ENCODE measurements at places on chromosomes 13 and 19.

- DNase-seq = no peak
Observed at GRCh38 chr13:113417836-113418721, 35.2 kb downstream of the ADPRHL1 start.

DNA sequence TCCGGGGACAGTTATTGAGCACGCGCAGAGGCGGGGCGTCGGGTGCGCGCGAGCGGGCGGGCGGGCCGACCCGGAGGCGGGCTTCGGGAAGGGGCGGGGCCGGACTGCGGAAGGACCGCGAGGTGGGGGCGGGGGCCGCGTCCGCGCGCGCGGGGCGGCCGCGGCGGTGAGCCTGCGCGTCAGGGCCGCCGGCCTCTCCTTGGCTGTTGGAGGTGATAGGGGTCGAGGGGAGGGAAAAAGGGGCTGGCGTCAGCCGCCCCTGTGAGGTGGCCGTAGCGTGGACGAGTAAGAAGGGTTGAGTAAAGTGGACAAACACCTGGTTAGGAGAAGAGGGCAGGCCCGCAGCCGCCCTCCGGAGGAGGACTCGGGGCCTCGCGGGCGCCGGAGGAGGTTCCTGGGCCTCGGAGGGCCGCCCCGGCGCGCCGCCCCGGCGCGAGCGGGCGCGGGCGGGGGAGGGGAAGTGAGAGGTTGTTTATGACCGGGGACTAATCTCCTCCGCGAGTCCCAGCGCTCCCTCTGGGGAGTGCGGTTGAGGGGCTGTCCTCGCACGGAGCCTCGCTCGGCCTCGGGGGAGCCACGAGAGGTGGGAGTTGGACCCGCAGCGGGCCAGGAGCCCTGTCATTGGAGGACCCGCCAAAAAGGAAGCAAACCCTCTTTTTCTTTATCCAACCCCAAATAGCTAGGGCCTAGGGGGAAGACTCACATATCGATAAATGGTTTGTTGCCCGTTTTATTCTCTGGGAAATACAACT, 547 bp upstream of the INTS6 start:
- peak; percentile 67 for DNase-seq

GRCh38 chr13:59906413-59907049, 257.2 kb downstream of the DIAPH3 start:
- DNase-seq = no peak

GRCh38 chr13:97441368-97441767, 7.4 kb downstream of the RAP2A start:
- DNase-seq = no peak

DNA sequence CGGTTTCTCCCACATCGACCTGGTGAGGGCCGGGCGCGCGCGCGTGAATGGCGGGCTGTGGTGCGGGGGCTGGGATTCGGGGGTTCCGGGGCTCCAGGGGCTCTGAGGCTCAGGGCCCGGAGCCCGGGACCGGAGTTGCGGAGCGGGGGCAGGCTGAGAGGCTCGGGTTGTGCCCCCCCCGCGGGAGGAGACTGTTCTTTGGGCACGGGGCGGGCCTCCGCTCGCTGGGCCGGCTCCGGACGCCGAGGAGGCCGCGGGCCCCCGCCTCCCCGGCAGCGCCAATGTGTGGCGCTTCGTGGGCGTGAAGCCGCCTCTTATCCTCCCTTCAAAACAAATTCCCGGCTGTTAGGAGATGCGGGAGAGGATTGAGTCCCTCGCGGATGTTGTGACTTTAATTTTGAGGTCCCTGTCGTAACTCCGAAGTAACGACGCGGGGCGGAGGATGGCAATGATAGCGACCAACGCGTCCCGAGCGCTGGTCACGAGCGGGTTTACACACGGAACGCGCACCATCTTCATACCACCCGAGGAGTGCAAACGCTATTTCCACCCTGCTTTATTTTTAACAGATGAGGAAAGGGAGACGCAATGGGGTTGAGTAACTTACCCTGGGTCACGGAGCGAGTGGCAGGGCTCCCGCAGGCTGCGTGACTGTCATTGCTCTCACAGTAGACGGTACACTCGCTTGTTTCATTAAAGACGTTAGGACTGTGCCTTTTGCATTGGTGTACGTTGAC, 536 bp downstream of the UBA2 start:
- DNase-seq = peak; percentile 15

DNA sequence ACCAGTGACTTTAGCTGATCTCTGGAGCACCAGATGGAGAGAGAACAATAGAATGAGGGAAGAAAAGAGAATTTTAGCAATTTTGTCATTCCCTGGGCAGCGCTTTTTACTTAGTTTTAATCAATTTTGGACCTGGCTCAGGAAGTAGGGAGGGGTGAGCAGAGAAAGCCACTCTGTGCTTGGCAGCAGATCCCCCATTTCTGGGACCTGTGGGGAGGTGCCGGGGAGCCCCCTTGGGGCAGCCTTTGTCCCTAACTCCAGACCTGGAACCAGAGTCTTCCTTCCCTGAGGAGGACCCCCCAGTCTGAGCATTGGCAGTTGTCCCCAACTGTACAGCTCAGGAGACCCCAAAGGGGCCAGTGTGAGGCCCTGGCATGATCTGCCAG, 10.5 kb downstream of the LYL1 start:
- DNase-seq = no peak

DNA sequence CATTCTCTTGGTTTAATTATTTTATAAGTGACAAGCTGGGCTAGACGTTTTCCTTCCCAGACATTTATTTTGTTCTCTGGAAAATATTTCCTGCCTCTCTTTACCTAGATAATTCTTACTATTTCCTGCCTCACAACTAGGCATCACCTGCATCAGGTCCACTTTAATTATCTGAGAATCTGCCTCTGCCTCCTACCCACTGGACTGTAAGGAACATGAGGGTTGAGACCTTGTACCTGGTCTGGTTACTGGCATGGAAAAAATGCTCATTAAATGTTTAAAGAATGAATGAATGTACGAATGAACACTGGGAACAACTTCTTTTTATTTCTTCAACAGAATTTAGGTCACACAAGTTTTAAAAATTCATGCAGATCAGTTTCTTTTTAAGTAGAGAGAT, 13.4 kb upstream of the METTL21C start:
- DNase-seq = no peak

GRCh38 chr13:47120282-47120681, 223.4 kb upstream of the HTR2A start:
- DNase-seq = no peak

GRCh38 chr13:59318320-59318930, 845.3 kb downstream of the DIAPH3 start:
- peak; percentile 76 for DNase-seq

- DNase-seq = no peak
Observed at GRCh38 chr13:51303882-51304281, 35.6 kb upstream of the SERPINE3 start.

DNA sequence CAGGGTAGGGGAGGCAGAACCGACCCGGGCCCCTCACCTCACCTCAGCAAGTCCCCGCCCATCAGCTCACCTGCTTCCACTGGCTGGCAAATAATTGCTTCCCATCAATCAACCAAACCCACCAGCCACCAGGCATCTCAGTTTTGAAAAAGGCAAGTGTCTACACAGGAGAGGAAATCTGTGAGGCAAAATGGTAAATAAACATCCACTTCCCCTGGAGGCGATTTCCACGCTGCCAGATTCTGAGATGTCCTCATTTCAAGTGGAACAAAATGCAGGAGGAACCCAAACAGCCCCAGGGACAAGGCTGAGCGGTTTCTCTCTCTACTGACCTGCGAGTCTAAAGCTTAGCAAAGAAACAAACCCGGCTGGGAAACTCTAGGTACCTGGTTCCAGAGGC, 117.5 kb downstream of the CRYL1 start:
- no peak for DNase-seq

- no peak for DNase-seq
Observed at GRCh38 chr19:30682146-30682998, 310.2 kb downstream of the ZNF536 start.

- DNase-seq = no peak
Observed at GRCh38 chr19:929203-929890, 3.5 kb downstream of the ARID3A start.

GRCh38 chr19:47260476-47260875, 4.2 kb downstream of the CCDC9 start:
- DNase-seq = no peak

DNA sequence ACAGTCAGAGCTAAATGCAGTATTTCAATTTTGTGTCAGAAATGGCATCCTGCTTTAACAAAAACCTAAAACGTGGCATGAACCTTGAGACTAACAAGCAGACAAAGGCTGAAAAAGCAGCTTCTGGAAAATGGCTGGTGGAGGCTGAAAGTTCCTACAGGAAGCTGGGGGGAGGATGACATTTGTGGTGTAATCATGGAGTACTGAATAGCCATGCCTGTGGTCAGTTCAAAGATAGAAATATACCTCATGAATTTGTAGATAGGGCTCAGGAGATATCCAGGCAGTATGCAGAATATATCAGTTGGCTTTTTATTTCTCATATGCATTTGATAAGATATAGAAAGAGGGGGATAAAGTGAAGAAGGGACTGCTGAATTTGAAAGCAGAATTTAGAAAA, 181.7 kb downstream of the UQCRFS1 start:
- no peak for DNase-seq

DNA sequence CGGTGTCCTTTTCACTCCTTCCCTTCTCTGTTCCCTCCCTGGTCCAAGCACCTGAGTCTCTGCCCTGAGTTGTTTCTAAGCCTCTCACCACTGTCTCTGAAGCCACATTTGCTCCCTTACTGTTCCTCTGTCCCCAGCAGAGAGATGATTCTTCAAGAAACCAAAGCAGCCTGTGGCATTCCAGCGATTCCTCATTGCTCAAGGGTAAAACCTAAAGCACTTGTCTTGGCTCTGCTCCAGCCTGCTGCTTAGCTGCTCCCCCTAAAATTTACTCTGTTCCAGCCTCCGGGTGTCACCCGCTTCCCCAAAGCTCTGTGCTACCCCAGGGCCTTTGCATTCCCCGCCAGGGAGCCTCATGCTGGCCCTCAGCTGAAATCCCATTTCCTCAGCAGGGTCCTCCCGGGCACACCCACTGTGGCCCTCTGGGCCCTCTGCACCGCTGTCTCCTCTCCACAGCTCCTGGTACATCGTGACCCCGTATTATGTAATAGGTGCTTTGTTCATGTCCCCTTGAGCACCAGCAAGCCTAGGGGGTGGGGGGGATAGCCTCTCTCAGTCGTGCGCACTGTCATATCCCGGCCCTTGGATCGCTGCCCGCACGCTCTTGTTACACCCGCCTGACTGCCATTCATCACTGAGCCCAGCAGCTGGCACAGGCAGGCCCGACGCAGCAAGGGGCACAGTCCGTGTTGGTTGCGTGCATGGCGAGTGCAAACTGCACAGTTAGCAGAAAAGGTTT, 15.8 kb downstream of the TECR start:
- DNase-seq = peak; percentile 98

GRCh38 chr13:109100705-109101304, 471.4 kb downstream of the MYO16 start:
- DNase-seq = no peak

DNA sequence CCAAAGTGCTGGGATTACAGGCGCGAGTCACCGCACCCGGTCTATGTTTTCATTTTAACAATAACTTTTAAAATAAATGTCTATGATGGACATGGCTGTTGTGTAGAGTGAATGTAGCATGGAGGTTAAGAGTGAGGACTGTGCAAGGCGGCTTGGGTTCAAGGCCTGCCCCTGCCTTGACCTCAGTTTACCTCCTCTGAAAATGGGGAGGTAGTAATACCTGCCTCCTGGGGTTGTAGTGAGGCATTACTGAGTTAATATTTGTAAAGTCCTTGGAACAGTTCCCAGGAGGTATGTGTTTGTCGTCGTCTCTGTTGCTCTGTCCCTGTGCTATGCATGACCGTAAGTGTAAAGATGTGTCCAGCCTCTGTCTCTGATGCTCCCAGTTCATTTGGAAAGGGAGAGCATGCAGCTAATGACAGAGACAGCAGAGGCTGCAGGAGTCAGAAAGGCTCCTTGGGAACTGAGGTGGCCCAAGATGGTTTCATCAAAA, 9.4 kb downstream of the GARRE1 start:
- no peak for DNase-seq

GRCh38 chr19:55678121-55678671, 3.2 kb downstream of the EPN1 start:
- DNase-seq = no peak

DNA sequence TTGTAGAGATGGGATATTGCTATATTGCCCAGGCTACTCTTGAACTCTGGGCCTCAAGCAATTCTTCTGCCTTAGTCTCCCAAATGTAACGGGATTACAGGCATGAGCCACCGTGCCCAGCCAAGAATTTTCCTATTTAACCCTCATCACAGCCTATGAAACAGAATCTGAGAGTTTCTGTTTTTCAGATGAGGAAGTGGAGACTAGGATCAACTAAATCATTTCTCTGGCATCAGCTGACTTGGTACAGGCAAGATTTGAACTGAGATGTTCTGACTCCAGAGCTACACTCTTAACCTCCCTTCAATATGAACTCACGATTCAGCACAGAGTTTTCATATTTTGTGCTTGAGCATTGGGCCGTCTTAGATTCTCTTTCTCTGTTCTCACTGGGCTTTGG, 8.1 kb downstream of the ZNF460 start:
- no peak for DNase-seq

DNA sequence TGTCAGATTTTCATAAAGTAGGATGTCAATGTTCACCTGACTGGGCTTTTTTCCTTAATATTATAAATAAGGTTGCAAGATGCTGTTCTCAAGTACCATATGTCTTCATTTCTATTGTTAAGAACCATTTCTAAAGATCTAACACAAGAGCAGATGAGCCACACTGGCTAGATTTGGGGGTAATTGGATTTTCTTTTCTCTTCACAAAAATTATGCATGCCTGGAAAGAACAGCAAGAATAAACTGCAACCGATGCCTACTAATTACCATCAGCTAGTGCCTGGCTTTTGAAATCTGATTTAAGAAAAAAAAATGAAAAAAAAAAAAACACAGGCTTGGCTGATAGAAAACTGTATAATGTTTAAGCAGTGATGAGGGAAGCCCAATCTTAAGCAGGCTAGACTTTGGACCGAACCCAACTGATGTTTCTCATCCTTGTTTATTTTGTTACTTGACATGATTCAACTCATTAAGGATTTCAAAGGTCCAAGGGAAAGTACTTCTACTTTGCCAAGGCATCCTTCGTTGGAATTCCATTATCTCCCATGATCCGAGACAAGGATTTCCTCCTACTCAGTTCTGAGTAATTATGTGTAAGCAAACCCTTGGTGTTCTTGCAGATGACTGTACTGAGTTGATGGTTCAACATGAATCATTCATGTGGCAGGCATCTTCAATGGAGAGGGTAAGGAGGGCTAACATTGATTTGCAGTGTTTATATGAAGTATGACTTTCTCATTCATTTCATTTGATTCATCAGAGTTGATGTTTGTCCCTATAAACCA, 300.5 kb downstream of the SPRY2 start:
- no peak for DNase-seq

DNA sequence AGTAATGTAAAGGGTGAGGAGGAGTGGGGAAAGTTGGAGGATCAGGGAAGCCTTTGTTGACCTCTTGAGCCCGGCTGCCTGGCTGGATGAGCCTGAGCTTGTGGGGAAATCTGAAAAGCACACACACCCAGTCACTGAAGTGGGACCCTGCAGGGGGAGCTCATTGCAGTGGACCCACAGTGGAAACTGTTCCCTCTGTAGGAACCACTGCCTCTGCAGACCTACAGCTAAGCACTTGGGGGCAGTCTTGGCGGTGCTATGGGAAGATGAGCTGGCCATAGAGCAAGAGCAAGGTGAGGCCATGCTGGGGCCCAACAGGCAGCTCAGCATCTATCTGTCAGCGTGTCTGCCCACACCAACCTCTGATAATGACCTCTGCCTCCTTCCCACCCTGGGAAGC, 294.8 kb downstream of the TSHZ3 start:
- DNase-seq = no peak

Measured in posterior cingulate gyrus (tissue), 11 donors.